Eye (tissue), 1 donor: ENCODE measurements at places on chromosomes 1 and 21.

GRCh38 chr1:165235155-165235776, 121.2 kb downstream of the LMX1A start:
- peak; percentile 86 for DNase-seq

GRCh38 chr1:24805534-24806301, 60.5 kb downstream of the CLIC4 start:
- no peak for DNase-seq

DNA sequence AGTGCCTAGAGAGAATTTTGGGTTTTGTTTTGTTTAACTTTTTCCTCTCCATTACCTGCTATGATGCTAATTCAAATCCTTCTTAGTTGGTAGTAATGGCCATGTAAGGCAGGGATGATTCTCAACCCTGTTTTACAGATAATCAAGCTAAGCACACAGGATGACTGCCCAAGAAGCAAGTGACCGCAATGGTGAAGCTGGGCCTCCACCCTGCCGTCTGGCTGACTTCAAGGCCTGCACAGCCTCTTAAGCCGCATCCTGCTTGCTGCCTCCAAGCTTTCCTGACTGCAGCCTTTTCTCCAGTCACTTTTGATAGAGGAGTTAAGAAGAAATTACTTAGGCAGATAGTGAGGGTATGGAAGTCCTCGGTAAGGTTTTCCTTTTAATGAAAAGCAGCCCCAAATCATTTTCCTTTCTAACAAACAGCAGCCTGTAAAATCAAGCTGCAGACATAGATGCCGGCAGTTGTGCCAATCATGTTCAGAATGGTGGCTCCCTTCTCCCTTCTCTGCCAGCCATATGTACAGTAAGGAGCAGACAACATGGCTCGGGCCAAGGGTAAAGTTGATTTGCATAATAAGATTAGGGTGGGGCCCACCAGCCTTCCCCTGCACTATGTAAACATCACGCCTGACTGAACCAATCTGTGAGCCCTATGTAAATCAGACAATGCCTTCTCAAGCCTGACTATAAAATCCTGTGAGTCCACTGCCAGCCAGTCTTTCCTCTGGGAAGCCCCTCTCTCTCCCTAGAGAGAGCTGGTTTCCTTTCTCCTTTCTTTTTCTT, 8.8 kb upstream of the CTBS start:
- peak; percentile 88 for DNase-seq

DNA sequence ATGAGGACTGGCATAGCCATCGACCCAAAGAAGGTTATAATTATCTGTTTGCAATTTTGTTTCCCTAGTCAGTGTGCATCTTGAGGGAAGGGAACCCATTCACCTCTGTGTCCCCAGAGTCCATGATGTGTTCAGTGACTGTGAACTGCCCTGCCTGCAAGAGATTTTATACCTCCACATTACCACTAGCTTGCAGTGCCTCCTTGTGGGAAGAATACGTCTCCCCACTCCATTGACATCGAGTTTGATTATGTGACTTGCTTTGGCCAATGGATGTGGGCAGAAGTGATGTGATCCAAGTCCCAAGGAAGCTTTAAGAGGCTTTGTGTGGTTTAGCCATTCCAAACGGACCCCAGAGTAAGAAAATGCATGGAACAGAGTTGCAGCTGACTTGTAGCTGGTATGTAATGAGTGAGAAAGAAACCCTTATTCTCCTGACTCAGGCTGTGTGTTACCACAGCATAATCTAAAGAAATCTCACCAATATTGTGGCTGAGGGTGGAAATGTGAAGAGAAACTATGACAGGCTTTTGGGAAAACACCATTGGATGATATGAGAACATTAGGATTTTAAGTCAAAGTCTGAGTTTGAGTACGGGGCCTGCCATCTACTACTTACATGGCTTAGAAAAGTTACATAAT, 47.8 kb upstream of the NRDC start:
- DNase-seq = no peak

GRCh38 chr1:88472714-88473113, 211.4 kb upstream of the PKN2 start:
- DNase-seq = no peak

DNA sequence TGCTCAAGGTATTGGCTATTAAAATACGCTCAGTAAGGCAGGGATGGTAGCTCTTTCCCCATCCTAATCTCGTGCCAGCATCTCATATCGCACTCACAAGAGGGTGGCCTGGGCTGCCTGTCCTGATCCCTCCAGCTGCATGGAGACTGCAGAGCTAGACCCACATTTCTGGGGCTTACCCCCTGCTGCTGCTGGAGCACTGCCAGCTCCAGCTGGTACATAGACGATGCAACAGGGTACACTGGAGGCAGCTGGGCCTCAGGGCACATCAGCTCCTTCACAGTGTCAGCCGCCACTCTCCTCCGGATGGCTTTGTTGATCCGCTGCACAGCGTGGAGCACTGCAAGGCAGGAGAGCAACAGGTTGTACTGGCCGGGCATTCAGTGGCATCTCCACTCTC, 16.0 kb downstream of the IQGAP3 start:
- no peak for DNase-seq

- peak; percentile 76 for DNase-seq
These were observed 1.8 kb downstream of the NHLH2 start for GRCh38 chr1:115839029-115839678.

- no peak for DNase-seq
These were observed 5.3 kb upstream of the PFKL start for GRCh38 chr21:44294391-44295162.

DNA sequence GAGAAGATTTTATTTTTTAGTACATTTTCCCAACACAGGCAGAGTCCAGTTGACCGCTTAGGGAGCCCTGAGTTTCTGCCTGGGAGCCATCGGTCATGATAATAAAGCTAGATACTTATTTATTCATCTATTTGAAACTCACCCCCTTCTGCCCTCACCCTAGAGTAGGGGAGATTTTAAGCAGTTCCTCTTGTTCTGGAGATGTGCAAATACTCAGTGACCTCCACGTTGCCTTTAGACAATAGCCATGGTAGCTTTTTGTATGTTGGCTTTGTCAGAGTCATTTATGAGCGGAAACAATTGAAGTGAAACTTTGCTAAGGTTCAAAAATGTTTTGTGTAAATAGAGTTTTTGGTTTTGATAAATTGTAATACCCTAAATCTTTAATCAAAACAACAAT, 45.7 kb upstream of the PLPPR4 start:
- DNase-seq = no peak

- DNase-seq = peak; percentile 83
These were observed 92.0 kb downstream of the IER5 start for GRCh38 chr1:181180407-181181031.

DNA sequence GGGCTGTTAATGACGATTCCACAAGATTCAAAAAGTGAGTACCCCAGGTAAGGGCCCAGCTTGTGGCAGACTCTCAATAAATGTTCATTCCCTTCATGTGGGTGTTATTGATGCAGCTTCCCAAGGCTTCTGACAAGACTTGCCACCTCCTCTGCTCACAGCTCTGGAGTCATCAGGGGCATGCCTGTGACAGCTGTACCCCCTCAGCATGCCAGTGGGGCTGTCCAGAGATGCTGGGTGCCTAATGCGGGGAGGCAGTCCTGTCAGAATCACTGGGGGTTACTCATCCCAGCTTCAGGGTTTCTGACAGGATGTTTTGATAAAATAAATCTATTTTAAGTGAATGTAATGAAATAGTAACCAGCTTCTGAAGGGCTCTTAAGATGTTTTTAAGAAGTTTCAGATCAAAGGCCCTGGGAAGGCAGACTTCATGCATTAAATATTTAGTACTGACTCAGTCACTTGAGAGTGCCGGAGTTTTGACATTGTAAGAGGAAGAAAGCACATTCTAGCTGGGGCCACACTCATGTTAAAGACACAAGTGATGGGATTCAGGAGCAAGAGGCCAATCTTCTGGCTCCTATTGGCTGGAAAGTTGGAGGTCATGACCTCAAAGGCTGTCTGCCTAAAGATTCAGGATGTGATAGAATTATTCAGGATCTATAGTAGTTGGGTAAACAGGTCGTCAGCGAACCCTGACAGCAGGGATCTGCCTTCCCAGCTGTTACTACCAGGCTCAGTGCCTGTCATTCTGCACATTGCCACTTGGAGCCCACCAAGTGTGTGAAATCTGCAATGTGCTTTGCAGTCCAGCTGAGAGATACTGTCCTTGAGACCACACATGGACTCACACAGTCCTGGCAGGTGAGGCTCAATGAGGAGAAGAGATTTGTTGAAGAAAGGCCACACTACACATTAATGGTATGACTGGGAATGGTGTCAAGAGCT, 239.6 kb upstream of the BEND5 start:
- DNase-seq = peak; percentile 50

DNA sequence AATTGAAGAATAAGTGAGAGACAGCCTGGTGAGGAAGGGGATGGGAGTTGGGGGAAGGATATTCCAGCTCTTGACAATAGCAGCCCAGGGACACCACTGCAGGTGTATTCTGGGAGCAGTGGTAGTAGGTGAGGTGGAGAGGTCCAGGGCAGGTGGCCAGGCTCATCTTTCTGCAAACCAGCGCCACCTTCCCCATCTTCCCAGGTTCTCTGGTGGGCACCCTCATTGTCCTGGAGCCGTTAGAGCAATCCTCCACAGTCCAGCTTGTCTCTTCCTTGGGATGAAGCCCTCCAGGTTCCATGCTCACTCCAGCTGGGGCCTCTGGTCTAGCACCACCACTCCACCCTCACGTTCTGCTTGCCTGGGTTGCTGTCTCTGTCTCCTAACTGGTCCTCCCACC, 97.0 kb downstream of the IER5 start:
- no peak for DNase-seq

GRCh38 chr1:67339623-67340343, 32.1 kb downstream of the IL12RB2 start:
- DNase-seq = no peak

- no peak for DNase-seq
These were observed 31.3 kb downstream of the CACNA1E start for GRCh38 chr1:181514298-181515290.

DNA sequence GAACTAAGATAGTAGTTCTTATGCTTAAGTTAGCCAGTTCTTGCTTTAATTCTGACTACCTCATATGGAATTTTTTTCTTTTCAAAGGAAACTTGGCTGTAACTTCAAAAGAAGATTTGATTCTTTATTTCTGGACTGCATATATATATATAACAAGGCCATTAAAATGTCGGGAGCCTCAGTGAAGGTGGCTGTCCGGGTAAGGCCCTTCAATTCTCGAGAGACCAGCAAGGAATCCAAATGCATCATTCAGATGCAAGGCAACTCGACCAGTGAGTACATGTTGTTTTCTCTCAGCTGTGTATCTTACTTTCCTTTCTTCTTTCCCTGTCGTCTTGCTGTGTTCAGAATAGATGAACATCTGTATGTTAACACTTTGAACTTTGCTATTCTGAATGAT, 21.8 kb downstream of the KIF1B start:
- no peak for DNase-seq

DNA sequence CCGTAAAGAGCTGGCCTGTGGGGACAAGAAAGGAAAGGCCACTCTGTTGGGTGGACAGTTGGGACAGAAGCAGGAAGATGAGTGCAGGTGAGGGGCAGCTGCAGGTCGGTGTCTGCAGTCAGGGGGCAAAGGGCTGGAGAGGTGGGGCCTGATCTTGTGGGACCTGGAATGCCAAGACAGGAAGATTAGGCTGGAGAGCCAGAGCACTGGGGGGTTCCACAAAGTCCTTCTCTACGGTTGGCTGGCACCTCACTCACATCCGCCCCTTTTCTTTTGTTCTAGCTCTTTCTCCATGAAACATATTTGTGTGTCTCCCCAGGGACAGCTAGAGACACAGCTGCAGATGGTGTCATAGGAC, 404.1 kb downstream of the PTPRU start:
- DNase-seq = no peak

DNA sequence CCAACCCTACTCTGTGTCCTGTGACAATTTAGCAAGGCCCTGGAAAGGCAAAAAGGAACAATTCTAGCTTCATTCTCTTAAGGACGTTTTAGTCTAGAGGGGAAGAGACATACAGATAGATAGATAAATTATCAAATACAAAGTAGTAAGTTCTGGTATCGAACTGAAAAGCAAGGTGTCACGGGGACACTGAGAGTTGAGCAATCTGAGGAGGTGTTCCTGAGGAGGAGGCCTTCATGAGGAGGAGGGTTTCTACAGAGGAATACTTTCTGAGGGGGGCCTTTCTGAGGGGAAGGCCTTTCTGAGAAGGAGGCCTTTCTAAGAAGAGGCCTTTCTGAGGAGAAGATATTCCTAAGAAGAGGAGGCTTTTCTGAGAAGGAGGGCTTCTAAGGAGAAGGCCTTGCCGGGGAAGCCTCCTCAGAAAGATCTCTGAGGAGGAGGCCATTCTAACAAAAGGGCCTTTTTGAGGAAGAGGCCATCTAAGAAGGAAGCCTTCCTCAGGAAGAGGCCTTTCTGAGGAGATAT, 155.9 kb upstream of the COA6 start:
- DNase-seq = no peak

DNA sequence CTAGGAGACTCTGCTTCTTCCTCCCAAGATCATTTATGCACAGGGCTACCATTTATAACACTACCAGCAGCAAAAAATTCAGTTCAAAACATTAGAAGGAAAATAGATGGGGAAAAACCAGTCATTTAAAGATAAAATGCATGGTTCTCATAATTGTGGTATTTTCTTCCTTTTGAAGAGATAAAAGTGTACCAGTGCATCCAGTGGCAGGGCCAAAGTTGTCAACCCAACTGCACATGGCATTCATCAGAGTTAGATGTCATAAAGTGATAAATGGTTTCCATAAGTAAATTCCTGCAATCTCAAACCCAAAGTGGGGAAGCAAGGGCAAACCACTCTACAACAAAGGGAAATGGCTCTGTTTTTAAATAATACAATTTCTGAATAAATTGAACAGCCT, 119.1 kb upstream of the DMRTA2 start:
- no peak for DNase-seq
